SW480 (cell line): ENCODE measurements at places on chromosomes 2 and 18.
A peak's percentile ranks its signal among the peaks of the same experiment; 100 is the strongest.

- no peak for DNase-seq
These were observed 76.6 kb downstream of the ALK start for GRCh38 chr2:29844713-29845326.

DNA sequence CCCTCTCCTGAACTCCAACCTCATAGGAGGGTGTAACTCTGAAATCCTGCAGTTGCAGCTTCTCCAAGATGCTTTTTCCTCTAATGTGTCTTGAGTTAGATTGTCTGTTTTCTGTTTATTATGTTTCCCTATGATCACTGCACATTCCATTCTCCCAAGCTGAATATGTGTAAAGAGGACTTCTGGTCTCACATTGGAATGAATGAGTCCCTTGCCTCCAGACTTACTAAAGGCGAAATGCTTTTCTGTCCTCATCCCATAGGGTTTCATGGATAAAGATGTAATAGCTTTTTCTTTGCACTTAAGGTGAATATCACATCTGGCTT lies 35.5 kb upstream of the CYP27A1 start:
- no peak for DNase-seq

DNA sequence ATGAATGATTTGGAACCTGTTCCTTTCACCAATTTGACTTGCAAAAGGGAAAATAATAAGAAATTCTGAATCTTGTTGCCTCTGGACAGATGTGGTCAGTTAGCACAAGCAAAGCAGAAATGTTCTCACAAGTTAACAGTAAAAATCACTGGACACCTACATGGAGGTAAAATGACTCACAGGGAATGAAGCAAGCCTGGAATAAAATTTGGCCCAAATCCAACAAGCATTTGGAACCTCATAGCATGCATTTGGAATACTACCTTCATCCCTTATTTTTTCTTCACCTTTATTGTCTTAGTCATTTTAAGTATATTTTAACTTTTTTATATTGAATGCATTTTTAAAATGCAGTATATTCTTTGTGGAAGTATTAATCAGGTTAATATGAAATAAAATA lies 602.9 kb downstream of the ARHGAP15 start:
- DNase-seq, result peak; percentile 5

DNA sequence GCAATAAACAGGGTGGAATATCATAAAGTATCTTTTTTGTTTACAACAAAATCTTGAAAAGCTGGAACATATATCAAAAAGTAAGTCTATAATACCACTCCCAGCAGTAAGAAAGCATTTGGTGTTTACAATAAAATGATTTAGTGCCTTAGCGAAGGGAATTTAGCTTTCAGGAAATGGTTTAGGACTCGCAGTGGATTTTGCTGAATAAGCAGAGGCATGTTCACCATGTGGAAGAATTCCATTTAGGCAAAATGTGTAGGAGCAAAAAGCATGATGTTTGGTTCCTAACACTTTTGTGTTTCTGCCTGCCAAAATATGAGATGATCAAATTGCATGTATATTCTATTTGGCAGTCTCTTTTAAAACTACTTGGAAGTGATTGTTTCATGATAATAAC lies 163.6 kb downstream of the AGPS start:
- DNase-seq, result no peak

- DNase-seq, result peak; percentile 80
These were observed 14.9 kb upstream of the ITPRID2 start for GRCh38 chr2:181876614-181877063.

GRCh38 chr2:238396663-238397062 lies 30.1 kb upstream of the ASB1 start:
- DNase-seq, result no peak

GRCh38 chr18:39425172-39425850 lies 1859.7 kb upstream of the CELF4 start:
- DNase-seq, result no peak

DNA sequence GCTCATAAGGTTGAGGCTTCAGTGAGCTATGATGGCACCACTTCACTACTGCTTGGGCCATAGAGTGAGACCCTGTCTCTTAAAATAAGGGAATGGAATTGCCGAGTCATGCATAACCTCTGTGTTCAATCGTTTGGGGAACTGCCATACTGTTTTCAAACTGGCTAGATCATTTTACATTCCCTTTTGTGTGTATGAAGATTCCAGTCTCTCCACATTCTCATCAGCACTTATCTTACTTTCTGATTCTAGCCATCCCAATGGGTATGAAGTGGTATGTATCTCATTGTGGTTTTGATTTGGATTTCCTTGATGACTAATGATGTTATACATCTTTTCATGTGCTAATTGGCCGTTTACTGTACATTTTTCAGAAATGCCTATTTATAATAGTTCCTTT lies 23.7 kb downstream of the MARCHF7 start:
- no peak for DNase-seq

DNA sequence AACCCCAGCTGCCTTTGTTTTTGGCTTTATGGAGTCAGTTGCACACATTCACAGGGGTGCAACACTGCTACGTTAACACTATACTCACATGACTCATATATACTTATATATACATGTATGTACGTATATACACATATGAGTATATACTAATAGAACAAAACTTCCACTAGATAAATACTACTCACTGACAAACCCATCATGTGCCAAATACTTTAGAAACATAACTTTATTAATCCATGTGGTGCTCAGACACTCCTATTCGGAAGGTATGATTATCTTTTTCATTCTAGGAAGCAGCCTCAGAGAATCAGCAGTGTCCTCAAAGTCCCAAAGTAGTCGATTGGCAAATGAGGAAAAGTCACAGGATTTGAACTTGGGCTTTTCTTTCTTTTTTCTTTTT lies 7.9 kb downstream of the PMAIP1 start:
- no peak for DNase-seq

DNA sequence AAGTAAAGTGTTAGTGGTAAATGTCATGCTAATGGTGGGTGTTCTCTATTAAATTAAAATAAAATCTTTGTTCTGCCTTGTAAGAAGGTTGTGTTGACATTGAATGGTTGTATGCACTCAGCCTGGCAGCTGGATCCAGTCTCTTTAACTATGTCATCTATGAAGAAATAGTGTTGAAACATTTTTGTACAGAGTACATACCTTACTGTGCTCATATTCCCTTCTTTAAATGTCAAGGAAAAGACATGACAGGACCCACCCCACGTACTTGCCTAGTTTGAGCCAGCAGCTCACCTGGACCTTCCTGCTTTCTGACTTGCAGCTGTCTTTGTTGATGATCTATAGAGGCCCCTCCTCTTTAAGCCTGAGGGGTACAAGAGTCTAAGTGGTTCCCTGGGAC lies 85.6 kb upstream of the ST3GAL5 start:
- no peak for DNase-seq

DNA sequence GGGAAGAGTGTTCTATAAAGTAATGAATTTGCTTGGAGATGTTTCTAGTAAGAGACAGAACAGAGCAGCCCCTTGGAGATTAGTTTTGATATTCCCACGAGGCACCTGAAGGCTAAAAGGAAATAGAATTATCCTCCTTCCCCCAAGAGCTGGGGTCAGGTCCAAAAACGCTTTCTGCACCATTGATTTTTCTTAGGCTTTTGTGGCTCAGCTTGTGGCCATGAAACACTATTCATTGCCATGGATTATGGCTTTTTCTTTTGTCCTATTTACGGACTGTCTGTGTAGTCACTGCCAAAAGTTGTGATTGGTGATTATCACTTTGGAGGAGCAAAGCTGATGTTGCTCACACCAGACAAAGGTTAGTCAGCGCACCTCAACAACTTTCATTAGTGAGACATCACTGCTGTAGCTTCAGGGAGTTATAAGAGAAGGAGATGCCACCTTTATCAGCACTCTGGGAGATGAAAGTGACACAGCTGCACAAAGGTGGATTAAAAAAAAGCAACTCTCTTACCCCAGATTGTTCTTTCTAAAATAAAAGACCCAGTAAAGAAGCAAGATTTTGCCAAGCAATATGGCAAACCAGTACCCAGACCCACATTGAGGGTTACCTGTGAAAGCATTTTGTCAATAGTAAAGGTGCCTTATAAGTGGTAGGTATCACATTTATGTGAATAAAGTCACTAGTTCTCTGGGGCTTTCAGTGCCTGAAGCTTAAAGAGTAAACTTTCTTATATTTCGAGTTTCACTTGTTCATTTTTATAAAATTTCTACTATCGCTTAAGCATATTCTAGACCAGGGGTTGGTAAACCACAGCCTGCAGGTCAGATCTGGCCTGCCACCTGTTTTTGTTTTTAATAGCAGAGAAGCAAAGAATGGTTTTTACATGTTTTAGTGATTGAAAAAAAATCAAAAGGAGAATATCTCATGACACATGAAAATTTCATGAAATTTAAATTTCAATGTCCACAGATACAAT lies 10.6 kb downstream of the CXCR4 start:
- no peak for DNase-seq

DNA sequence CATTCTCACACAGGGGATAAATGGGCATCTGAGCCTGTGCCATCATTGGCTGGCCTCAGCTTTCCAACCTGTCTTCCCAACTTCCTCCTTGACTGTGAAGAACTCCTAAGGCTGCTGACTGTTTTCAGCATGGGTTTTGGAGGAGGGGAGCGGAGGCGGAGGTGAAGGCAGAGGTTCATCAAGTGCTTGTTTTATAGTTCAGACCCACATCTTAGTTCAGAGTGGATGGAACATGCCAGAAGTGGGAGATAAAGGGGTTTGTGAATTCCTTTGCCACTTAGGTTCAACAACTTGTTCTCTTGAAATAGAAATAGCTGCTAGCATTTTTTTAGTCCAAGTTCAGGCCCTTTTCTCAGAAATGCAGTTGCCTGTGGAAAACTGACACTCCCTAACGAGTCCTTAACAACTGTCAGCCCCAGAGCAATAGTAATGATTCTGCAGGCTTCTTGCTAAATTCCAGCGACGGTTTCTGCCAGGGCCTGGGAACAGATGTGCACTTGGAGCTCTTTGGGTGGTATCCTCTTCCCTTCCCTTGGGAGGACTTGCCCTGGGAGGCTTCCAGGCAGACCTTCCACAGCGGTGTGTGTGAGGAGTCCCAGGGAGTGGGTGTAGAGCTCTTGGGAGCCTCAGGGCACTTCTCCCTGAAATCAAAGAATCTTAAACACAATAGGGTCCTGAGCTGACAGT lies 30.1 kb upstream of the ITGA6 start:
- no peak for DNase-seq

GRCh38 chr2:236785611-236786057 lies 216.0 kb downstream of the ACKR3 start:
- DNase-seq, result no peak

GRCh38 chr2:211204456-211204855 lies 648.1 kb downstream of the CPS1 start:
- no peak for DNase-seq

- no peak for DNase-seq
These were observed 13.2 kb downstream of the ZNF804A start for GRCh38 chr2:184611361-184612085.

GRCh38 chr2:101199251-101199791 lies 48.1 kb upstream of the TBC1D8 start:
- DNase-seq, result no peak

GRCh38 chr18:51013259-51013658 lies 16.8 kb upstream of the SMAD4 start:
- DNase-seq, result no peak

GRCh38 chr2:182435754-182436153 lies 8.9 kb upstream of the PDE1A start:
- DNase-seq, result no peak

- DNase-seq, result peak; percentile 57
These were observed 594 bp downstream of the FAM161A start for GRCh38 chr2:61853086-61853846.

- DNase-seq, result no peak
These were observed 100.6 kb downstream of the MSH2 start for GRCh38 chr2:47503481-47504070.

DNA sequence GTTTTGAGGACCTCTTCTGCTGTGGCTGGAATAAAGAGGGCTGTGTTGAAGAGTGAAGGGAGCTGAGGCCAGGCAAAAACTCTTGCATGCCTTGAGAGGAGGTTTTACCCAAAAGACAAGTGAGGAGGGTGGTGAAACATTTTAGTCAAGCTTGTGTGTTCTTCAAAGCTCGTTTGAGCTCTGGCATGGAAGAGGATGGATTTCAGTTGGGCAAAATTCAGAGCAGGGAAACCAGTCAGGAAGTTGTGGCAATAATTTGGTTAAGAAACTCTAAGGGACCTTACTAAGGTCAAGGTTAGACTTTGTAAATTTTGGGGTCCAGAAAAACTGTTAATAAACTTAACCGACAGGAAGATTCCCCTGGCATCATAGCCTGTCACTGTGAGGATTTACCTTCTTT lies 34.7 kb downstream of the SPTBN1 start:
- no peak for DNase-seq

DNA sequence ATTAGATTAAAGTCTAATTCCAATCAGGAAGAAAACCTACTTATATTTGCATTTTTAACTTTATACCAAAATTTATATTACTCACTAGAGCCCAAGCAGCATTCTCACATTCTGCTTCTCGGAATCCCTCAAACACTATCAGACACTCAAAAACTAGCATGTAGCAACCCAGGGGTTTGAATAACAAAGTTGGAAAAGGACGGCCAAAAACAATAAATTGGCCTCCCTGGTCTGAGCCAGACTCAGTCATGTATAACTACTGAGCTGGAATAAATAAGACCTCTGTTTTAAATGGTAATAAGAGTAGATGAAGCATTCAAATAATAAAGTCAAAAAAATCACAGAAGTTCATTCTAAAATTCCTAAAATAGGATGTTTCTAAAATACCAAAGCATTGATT lies 290.9 kb downstream of the IRS1 start:
- no peak for DNase-seq

DNA sequence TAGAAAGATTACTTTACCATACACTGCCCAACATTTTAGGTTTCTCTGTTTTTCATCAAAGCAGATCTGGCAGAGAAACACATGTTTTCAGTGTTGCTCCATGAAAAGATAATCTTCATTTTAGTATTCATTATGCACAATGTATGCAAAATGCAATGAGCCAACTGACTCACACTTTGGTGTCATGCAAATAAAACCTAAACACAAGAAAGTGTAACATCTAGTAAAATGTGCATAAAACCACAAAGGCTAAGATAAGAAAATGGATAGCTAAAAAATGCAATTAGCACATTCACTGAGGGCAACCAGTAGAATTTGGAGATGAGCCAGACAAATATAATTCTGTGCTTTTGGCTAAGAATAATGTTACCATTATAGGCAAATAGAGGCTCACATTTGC lies 203.5 kb upstream of the UBE2E3 start:
- no peak for DNase-seq

DNA sequence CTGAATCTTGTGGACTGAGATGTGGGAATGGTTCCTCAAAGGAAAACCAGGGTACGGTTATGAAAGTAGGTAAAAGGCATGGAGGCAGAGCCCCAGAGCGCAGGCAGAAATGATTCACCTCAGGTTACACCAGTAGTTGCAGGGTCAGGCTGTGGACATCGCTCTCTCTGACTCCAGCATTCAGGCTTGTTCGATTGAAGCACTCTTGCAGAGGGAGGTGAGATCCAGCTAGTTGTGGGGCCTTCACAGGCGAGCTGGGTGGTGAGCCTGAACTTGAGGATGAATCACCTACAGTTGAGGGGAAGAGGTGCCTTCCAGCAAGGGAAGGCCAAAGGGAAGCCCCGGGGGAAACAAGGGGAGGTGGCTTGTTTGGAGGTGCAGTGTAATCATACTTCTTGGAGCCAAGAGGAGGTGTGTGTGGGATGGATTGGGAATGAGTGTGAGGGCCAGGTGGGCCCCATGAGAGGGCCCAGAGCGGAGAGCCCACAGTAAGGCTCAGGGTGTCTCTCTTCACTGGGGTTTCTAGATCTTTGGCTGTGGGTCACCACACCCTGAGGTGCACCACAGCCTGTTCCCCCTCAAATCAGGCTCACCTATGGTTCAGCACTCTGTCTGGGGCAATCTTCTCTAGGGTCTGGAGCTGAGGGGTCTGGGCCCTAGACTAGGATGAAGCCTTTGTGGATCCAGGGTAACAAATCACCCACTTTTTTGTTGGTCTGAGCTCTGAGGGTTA lies 48.5 kb upstream of the MCFD2 start:
- DNase-seq, result no peak

- no peak for DNase-seq
These were observed 1255.7 kb upstream of the ZEB2 start for GRCh38 chr2:145775591-145775990.
